ENCODE measurements at places on chromosomes 11 and 22.
A peak's percentile ranks its signal among the peaks of the same experiment; 100 is the strongest.

DNA sequence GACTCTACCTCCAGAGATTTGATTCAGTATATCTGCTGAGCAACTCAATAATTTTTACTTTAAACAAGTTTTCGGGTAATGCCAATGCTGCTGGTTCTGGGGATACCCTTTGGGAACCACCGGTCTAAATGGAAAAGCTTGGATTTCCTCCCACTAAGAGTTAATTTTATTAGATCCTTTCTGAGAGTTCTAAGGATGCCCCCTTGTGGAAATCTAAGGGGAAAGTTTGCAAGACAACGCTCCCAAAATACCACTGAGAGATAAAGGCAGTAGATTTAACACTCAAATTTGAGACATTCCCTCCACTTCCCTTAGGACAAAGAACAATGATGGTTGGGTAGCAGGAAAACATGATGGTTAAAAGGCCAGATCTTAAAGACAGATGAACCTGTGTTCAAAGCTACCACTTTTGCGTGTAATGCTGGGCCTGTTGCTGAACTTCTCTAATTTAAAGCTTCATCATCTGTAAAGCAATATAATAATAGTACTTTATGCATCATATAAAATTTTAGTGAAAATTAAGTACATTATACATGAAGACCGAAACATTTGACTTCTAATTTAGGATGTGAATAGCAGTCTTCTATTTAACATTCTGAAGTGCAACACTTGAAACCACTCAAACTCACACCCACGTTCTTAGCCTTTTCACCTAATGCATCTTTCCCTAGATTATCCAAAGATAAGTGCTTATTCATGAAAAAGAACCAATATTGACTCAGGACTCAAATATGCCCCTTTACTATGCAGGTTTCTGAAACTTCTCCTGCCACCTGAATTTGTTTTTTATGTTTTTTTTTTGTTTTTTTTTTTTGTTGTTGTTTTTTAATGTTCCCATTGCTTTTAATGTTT, 110.1 kb upstream of the LUZP2 start:
- DNase-seq = no peak

DNA sequence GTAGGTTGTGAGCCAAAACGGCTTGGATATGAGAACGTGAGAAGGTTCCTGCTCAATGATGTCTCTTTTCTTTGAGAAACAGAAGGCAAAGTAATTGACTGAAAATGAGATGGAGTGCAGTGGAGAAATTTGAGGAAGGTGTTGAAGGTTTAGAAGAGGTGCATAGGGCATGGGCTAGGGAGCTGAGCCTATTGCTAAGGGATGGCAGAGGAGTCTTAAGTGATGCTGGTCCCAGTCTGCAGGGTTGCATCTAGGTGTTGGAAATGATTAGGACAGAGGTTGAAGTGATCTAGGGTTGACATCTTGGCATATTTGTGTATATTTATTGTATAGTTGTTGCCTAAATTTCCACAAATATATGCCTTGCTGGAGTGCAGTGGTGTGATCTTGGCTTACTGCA, 2.3 kb downstream of the BIRC3 start:
- no peak for DNase-seq

GRCh38 chr11:45580399-45580798, 85.0 kb downstream of the CHST1 start:
- peak; percentile 47 for DNase-seq

DNA sequence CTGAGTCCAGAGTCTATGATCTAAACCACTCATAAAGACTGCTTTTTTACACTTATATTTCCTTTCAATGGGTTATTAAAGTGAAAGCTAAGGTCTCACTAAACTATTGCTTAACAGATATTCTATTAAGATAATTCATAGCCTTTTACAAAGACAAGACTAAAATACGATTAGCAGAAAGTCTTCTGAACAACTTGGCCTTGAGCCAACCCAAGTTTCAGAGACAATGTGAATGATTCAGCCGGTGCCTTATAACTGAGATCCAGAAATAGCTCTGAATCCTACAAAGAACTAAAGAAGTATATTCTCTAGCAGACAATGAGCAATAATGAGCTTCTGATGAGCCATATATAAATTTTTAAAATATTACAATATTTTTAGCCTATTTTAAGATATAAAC, 41.5 kb upstream of the CARD18 start:
- peak; percentile 57 for DNase-seq

GRCh38 chr11:62487738-62488551, 58.7 kb downstream of the AHNAK start:
- no peak for DNase-seq

DNA sequence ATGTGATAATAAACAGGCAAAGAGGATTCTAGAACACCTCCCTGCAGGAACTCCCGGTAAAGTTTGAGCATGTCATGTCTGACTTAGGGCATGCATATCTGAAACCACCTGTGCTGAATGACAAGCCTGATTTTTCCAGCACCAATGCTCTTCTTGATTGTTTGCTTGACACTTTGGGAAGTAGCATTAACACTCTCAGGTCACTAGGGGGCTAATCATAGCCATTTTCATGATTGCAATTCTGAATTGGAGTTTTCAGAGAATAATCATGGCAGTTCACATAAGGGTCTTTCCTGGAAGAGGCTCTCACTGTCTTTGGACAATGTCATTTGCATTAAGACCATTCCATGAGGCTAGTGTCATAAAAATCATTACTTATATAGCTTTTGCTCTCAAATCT, 234.4 kb upstream of the MTNR1B start:
- peak; percentile 36 for DNase-seq

GRCh38 chr11:26229257-26229656, 102.7 kb upstream of the ANO3 start:
- DNase-seq = no peak

GRCh38 chr11:131441051-131441810, 70.8 kb downstream of the NTM start:
- DNase-seq = peak; percentile 14

- DNase-seq = no peak
Observed at GRCh38 chr22:25068707-25069106, 116.2 kb downstream of the KIAA1671 start.

GRCh38 chr22:39634530-39635405, 64.2 kb downstream of the CACNA1I start:
- DNase-seq = peak; percentile 34

- DNase-seq = peak; percentile 55
Observed at GRCh38 chr22:23351321-23351720, 171.0 kb downstream of the BCR start.

GRCh38 chr22:21759646-21760376, 24.2 kb upstream of the YPEL1 start:
- no peak for DNase-seq

DNA sequence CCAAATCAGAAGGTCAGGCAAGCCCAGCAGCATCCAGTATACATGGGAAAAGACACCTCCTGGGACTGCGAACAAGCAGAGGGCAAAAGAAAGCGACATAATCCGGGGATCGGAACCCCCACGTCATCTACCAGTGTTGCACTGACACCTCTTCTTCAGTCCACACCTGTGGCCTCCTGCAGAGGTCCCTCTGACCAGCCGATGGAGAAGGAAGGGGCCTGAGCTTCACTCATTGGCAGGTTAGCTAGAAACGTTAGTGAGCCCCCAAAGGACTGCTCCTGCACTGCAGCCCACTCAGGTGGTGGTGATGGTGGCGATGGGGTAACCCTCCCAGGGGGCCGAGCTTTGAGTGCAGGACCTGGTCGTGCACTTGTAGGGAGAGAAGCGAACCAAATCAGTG, 22.1 kb downstream of the ASCL2 start:
- no peak for DNase-seq

DNA sequence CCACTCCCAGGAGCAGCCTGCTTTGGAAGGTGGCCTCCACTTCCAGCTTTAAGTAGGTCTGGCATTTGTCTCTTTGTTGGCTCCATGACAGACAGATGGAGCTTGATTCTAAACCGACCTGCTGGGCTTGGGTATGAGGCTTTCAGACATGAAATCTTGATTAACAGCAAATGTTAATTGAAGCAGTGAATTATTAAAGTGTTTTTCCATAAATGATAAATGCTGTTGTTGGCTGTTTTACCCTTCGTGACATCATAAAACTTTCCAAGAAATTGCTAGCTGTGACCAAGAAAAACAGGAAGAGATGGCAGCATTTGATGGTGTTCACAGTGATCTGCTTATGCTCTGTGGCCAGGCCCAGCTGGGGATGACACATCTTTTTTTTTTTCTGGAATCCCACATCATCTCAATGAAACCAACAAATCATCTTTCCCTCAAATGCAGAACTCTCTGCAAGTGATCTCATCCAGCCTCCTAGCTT, 66.1 kb downstream of the RBMXL2 start:
- no peak for DNase-seq

GRCh38 chr11:76277298-76278175, 71.2 kb upstream of the WNT11 start:
- no peak for DNase-seq

DNA sequence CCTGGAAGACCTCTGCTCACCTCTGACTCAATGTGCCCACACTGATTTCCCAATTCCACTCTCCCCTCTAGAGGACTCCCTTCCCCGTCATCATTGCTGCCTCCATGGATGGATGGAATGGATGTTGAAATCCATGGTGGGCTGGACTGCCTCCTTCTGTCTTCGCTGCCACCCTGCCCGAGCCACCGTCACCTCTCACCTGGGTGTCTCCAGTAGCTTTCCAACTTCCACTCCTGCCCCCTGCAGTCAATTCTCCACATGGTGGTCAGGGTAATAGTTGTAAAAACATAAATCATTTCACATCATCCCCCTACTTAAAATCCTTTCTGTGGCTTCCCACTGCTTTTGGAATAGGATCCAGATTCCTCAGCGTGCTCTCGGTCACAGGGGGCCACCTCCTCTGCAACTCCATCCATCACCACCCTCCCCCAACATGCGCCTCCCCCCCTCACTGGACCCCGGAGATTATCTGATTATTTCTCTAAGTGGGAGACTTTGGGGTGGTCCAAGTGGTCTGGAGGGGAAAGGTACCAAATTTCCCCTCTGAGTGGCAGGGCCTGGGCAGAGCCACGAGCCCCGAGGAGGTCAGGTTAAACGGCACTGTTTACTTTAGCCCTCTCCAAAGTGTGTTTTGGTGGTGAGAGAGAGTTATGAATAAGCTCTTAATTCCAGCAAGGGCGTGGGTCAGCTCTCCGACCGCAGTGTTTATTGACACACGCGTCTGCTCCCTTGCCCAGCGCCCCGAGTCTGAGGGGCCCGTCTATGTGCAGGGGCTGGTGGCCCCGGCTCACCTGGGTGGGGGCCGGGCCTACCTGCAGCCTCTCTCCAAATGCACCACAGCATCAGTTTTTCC, 313.7 kb downstream of the MN1 start:
- no peak for DNase-seq

DNA sequence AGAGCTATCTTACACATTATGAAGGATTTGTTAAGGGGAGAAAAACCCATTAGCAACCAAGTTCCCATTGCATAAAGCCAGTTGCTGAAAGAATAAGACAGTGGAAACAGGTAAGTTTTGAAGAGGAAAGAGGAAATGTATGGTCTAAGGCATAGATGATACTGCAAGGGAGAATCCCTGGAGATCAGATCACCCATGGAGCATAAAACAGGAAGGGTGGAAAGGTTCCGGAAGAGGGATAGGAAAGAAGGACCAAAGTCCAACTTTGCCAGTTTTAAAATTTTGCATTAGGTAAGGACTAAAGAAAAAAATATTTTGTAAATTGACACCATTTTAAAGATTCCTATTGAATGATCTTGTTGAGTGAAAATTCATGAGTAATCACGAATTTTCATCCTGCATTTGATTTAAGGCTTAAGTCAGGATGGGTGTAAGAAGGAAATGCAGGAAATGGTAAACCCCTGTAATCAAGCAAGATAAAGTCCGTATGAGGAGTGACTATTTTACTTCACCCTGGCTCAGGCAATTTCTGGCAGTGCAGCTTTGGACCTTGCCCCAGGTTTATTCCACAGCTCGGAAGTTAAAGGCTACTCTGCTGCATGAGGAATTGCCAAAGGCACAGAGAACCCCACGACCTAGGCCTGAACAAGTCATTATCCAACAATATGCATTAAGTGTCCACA, 70.9 kb downstream of the CCDC34 start:
- no peak for DNase-seq

- DNase-seq = no peak
Observed at GRCh38 chr11:73141031-73141308, 1.1 kb downstream of the FCHSD2 start.

DNA sequence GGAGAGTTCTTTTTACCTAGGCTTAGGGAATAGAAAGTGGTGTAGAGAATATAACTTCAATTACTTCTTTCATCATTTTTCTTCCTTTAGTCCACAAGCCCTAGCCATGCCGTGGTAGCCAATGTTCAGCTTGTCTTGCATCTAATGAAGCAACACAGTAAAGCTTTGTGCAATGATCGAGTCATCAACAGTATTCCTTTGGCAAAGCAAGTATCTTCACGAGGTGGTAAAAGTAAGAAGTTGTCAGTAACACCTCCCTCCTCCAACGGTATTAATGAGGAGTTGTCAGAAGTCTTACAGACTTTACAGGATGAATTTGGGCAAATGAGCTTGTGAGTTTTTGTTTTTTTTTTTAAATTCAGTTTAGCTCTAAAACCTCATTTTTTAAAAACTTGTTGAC, 37.4 kb downstream of the CEP57 start:
- DNase-seq = no peak

DNA sequence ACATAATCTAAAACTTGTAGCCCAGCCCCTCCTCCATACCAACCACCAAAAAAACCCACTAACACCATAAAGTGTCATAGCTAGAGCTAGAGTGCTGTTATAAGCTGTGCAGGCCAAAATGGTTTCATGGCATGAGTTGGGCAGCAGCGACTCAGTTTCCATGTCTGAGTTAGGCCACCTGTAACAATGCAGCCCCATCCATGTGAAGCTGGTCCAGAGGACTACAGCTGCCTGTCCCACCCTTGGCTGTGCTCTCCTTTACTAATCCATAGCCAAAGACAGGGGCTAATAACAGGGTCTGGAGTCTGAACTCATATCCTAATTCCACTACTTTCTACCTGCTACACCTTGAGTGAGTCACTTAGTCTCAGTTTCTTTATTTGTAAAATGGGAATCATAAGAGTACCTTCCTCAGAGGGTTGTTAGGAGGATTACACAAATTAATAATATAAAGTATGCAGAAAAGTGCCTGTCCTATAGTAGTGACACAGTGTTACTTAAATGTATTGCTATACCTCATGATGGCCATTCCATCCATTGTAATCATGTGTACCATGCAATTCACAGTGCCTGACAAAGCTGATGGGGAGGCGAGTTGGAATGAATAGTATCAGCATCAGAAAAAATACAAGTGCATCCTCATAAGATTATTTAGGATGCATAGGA, 20.6 kb downstream of the KCNQ1OT1 start:
- DNase-seq = no peak

GRCh38 chr22:33570110-33570509, 350.2 kb downstream of the LARGE1 start:
- DNase-seq = no peak

DNA sequence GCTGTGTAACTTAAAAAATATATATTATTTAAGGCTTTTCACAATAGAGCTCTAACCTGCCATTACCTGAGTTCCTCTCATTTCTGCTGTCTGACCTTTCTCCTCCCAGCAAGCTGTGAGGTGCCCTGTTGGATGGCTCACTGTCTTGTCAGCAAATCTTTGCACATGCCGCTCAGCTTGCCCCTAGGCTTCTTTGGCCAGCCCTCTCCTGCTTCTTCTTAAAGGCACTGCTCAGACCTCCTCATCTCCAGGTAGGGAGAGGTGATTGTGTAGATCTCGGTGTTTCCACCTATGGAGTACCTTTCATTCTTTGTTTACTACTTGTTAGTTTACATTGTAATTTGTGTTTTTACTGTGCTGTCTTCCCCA, 96.5 kb downstream of the EXT2 start:
- peak; percentile 73 for DNase-seq

Data from trophoblast cell (in vitro differentiated cells and primary cell).